Body of pancreas (tissue), 4 donors: ENCODE measurements at places on chromosomes 2 and 18. TPM values are rescaled to one million over a fixed set of nuclear protein-coding genes. Genes with fewer than 3 reads are reported as not detected.

DNA sequence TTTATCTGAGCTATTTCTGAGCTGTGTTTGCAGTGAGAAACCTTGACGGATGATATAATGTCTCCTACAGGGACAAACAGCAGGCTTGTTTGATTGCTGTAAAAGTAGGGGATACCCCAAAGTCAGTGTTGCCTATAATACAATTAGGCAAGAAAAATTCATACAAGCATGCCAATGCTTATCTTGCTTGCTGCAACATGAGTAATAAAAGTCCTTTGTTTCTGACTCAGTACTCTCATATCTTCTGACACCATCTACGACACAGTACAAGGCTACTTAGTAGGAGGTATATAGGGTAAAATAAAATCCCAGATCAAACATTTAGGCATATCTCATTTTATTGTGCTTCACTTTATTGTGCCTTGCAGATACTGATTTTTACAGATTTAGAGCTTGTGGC, 33.0 kb downstream of the ERBB4 start:
- DNase-seq, result no peak

DNA sequence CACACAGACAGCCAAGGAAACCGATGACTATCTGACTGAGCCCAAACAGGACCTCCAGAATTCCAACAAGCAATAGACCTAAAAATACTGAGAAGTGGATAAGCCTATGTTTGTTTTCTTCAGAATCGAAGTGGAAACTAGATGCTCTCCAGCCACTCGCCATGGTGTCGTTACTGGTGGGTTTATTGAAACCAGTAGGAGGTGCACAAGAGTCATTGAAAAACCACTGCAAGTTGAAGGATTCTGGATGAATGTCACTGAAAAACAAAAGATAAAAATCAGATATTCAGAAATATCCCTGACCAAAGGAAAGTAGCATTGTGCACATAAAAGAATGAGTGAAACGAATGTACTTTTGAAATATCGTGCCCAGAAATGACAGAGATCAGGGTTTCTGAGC, 15.3 kb downstream of the TM4SF20 start:
- no peak for DNase-seq

DNA sequence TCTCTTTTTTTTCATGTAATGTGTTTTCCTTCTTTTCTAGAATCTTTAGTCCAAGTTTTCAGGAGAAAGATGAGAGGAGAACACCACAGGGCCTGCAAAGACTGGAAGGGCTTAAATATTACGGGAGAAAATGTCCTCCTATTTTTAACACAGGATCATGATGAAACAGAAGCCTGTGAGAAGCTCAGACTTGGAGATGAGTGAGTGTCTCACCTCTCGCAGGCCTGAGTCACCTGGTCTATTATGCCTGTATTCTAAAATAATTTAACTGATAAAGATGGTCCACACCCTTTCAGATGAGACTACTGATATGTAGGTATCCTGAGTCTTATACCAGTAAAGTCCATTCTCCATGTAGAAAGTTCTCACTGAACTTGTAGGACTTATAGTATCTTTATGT, 143.2 kb downstream of the EPHA4 start:
- no peak for DNase-seq

Gene SLC19A3
- 23.4 TPM for total RNA-seq

Gene MOGAT1
- not detected for total RNA-seq

Gene CYS1
- total RNA-seq, result 30.4 TPM

- no peak for DNase-seq
Observed at GRCh38 chr2:205889114-205889513, 196.9 kb downstream of the INO80D start.

Gene TCF7L1
- 4.3 TPM for total RNA-seq

DNA sequence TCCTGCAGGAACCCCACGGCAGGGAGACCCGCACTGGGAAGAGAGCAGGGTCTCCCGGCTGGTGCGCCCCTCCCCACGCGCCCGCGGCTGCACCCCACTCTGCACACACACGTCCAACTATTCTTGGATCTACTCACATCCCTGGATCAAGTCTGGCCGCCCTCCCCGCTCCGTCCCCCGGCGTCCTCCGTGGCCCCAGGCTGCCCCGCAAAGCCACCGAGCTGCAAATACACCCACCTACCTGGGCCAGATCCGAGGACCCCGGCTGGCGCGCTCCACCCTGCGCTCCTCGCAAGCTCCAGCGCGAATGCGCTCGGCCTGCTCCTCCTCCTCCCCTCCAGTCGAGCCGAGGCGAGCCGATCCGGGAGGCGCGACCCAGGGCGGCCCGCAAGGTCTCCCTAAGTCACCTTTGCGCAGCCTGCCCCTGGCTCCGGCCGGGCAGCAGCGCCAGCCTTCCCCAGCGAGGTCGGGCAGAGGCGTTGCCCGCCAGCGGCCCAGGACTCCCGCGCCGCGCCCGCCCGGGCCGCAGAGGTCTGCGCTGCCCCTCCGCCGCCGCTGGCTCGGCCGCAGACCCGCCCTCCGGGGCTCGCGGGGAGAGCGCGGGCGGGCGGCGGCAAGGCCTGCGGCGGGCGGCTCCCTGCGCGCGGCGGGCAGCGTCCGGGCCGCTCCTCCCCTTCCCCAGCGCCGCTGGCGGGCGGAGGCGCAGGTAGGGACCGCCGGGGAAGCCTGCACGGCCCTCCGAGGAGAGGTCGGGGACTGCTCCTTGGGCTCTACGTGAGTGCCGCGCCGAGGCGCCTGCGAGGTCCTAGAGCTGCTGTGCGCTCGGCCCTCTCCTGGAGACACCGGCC, 126.0 kb downstream of the OSBPL1A start:
- peak; percentile 85 for DNase-seq

- no peak for DNase-seq
Observed at GRCh38 chr2:159285433-159285832, 1.1 kb downstream of the WDSUB1 start.

Gene ASAP2
- total RNA-seq, result 23.7 TPM

- no peak for DNase-seq
Observed at GRCh38 chr18:42157878-42158277, 202.8 kb downstream of the PIK3C3 start.
